Breast epithelium (tissue), 4 donors: ENCODE measurements at places on chromosomes 7 and 10. TPM values are rescaled to one million over a fixed set of nuclear protein-coding genes. Genes with fewer than 3 reads are reported as not detected.

The HOXA10 gene
- total RNA-seq: 2.3 TPM

GRCh38 chr7:138755842-138756590, 41.8 kb upstream of the TMEM213 start:
- DNase-seq: no peak

GRCh38 chr7:102205915-102206314, 80.8 kb upstream of the SH2B2 start:
- no peak for DNase-seq

GRCh38 chr7:42993038-42993437, 60.9 kb downstream of the MRPL32 start:
- DNase-seq: no peak

DNA sequence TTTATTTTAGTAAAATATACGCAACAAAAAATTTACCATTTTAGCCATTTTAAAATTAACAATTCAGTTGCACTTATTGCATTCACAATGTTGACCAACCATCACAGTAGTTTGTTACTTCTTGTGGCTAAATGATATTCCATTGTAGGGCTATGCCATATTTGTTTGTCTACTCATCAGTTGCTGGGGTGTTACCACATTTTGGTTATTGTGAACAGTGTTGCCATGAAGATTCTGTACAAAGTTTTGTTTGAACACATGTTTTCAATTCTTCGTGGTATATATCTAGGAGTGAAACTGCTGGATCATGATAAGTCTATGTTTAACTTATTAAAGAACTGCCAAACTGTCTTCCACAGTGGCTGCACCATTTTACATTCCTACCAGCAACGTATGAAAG, 46.3 kb upstream of the ZNF365 start:
- no peak for DNase-seq
